ENCODE measurements at places on chromosomes 12 and 14.

DNA sequence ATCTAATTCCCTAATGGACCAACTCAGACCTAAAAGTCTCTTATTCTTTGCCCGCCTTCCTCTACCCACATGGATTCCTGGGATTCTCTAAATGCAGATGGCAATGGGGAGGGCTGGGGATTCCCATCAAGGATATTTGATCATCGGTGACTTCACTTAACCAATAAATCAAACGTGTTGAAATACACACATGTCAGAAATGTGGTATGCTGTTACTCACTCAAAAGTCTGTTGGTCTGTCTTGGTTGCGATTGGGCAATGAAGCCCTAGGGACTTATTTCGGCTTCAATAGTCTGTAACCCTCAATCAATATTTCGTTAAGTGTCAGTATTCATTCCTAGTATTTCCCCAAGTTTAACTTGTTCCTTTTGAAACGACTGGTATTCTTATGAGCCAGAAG is 117.2 kb upstream of the DIO3 start:
- no peak for DNase-seq

GRCh38 chr14:76924371-76925096 is 98.3 kb downstream of the LRRC74A start:
- DNase-seq = no peak

GRCh38 chr12:106152334-106152733 is 13.6 kb upstream of the NUAK1 start:
- no peak for DNase-seq

DNA sequence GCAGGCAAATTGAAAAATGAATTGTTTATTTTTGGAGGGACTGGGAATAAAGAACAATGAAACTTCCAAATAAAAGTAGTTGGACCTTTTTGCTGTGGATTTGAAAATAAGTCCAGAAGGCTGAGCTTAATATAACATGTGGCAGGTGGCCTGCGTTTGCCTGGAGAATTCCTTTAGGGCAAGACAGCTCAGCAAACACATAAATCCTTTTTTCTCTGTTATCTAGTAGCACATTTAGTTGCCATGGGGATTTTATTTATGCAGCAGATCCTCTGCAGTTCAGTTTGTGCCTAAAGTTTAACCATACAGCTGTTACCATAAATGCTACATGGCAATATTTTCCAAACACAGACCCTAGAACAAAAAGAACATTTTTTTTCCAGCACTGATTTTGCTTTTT is 180.0 kb downstream of the NPAS3 start:
- peak; percentile 33 for DNase-seq

DNA sequence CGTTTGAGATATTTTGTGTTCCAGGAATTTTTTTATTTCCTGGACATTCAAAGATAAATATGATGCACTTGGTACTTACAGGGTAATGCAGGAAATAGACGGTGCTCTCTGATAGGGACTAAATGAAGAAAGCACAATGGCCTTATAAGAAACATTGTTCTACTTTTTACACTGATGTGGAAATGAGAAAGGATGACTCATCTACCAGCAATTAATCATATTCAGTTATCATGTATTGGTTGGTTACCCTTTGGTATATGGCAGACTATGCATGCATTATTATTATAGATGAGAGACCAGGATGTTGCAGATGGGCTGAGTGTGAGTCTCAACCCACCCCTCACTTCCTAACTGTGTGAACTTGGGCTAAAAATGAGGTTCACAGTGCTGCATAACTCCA is 222.2 kb downstream of the FLRT2 start:
- DNase-seq = no peak

DNA sequence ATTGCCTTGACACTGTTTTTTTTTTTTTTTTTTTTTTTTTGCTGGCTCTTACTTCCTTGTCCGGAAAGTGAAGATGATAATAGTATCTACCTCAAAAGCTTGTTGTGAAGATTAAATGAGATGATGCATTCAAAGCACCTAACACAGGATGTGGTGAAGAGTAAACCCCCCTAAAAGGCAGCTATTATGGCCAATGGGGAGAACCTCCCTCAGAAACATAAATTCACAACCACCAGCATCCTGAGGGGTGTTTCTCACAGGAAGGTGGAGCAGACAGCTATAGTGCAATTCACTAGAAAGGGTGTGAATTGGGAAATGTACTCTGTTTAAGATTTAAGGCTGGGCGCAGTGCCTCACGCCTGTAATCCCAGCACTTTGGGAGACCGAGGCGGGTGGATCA is 85.4 kb upstream of the CRY1 start:
- no peak for DNase-seq

GRCh38 chr12:25840678-25841465 is 117.6 kb upstream of the RASSF8 start:
- DNase-seq = no peak

DNA sequence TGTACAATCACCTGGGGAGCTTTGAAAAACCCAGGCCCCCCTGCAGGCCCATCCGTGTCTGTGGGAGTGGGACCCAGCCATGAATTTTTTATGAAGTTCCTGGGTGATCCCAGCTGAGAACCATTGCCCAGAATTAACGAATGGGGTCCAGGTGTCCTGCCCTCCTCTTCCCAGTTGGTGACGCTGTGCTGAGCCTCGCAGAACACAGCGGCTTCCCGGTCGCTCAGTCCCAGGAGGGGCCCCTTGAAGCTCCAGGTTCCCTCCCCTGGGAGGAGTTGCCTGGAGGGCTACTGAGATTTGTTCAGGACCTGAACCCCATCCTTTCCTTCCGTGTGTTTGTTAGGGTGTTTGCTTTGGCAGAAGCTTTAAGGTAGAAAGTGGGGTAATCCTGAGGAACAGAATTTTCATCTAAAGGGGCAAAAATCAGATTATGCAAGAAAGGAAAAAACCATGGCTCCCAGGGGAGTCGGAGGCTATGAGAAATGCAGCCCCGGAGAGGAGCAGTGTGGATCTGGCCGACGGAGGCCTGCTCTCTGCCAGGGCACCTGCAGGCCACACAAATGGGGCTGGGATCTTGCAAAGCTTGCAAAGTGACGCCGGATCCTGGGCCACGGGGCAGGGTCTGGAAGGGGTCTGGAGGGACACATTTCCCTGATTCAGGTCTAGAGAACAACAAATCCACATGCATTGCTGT is 164.7 kb upstream of the PRMT8 start:
- DNase-seq = no peak

Data from urinary bladder (tissue), 4 donors.